ENCODE measurements at places on chromosomes 4 and X. TPM values are rescaled to one million over a fixed set of nuclear protein-coding genes. Genes with fewer than 3 reads are reported as not detected.

Gene XPNPEP2
- total RNA-seq = 4.2 TPM

GRCh38 chr4:184019667-184020623 is 114.8 kb downstream of the STOX2 start:
- H3K27me3 ChIP-seq = no peaks in the 10 kb centered on the region
- peak overlapping the region; percentile 9 for H3K4me3 ChIP-seq
- H3K36me3 ChIP-seq = no peaks in the 10 kb centered on the region
- DNase-seq = peak; percentile 30
- H3K4me1 ChIP-seq = peaks cover 3% of the 10 kb centered on the region

DNA sequence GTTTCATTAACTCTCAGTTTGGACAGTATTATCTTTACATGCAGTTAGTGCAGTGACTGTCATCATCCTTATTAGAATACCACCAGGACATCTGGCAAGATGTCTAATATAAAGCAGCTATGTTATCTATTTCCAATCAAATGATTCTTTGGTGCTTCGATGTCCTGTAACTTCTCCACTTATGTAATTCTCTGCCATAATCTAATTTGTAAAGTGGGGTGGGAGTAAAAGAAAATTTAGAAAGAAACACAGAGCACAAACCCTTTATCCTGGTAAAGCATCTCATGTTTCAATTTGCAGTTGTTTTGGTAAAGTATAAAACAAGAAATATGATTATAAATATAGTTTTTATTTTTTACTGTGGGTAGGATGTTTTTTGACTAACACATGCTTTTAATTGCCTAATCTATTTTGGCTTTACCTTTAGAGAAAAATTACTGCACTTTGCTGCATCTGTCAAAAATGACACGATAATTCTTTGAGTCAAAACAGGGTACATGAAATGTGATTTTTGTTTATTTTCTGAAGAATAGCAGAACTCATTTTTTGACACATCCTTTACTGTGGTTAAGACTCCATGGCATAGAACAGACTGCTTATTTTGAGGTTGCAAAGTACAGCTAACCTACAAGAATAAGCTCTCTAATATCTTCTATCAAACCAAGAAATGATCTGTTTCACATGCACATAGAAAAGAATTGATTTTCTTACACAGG is 382.9 kb downstream of the RPA4 start:
- H3K36me3 ChIP-seq = no peaks in the 10 kb centered on the region
- no peak overlapping the region for H3K4me3 ChIP-seq
- no peaks in the 10 kb centered on the region for H3K27me3 ChIP-seq
- H3K27ac ChIP-seq = no peak overlapping the region

DNA sequence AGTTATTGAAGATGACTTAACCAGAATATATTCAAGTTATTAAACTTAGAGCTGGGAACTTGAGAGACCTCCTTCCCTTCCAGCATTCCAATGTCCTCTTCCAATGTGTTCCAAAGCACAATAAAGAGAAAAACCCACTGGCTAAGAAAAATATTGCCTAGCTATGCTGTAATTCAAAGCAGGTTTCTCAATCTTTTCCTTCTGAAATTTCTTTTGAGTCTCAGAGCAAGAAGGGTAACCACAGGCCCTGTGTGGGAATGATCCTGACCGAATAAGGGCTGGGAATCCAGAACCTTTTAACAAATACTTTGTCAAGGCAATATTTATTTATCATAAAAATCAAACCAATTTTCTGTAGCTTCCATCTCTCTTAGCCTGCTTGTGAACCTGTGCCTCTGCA is 150.7 kb upstream of the SFRP2 start:
- DNase-seq = peak; percentile 60
- H3K4me1 ChIP-seq = no peaks in the 10 kb centered on the region
- H3K4me3 ChIP-seq = no peak overlapping the region
- no peaks in the 10 kb centered on the region for H3K36me3 ChIP-seq

GRCh38 chrX:53087388-53087831 is 5.2 kb downstream of the TSPYL2 start:
- H3K4me1 ChIP-seq = peaks cover 13% of the 10 kb centered on the region
- peaks cover 21% of the 10 kb centered on the region for H3K36me3 ChIP-seq
- DNase-seq = no peak
- H3K27me3 ChIP-seq = peaks cover 54% of the 10 kb centered on the region
- H3K4me3 ChIP-seq = no peak overlapping the region

- no peaks in the 10 kb centered on the region for H3K27me3 ChIP-seq
- DNase-seq = no peak
- peaks cover 8% of the 10 kb centered on the region for H3K36me3 ChIP-seq
- H3K4me3 ChIP-seq = no peak overlapping the region
- no peak overlapping the region for H3K27ac ChIP-seq
- H3K4me1 ChIP-seq = peaks cover 36% of the 10 kb centered on the region
Measured at GRCh38 chr4:184451726-184452125, 22.6 kb downstream of the IRF2 start.

DNA sequence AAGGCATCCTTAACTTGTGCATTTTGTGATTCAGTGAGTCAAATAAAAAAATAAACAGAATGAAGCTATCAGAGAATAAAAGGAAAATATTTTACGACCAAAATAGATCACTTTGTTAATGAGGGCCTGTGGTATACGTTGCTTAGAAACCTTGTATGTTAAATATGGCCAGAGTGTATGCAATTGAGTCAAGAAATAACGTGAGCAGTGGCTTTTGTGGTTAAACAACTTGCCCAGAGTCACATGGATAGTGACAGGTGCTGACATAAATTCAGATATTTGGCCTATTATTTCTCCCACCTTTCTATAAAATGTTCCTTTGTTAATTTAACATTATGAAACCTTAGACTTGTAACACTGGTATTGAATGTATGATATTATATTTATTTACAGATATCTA is 393.4 kb downstream of the PABPC4L start:
- no peaks in the 10 kb centered on the region for H3K36me3 ChIP-seq
- H3K4me1 ChIP-seq = no peaks in the 10 kb centered on the region
- no peaks in the 10 kb centered on the region for H3K27me3 ChIP-seq
- no peak overlapping the region for H3K27ac ChIP-seq
- H3K4me3 ChIP-seq = no peak overlapping the region

GRCh38 chrX:103464072-103464773 is 55.1 kb downstream of the RAB40A start:
- no peak overlapping the region for H3K27ac ChIP-seq
- H3K27me3 ChIP-seq = peaks cover 4% of the 10 kb centered on the region
- peak overlapping the region; percentile 16 for H3K4me3 ChIP-seq
- DNase-seq = peak; percentile 38
- no peaks in the 10 kb centered on the region for H3K4me1 ChIP-seq

- no peaks in the 10 kb centered on the region for H3K4me1 ChIP-seq
- no peak overlapping the region for H3K4me3 ChIP-seq
- H3K36me3 ChIP-seq = no peaks in the 10 kb centered on the region
Measured at GRCh38 chrX:24777660-24778059, 83.9 kb downstream of the POLA1 start.

- no peak overlapping the region for H3K4me3 ChIP-seq
- peaks cover 30% of the 10 kb centered on the region for H3K27me3 ChIP-seq
- H3K4me1 ChIP-seq = no peaks in the 10 kb centered on the region
- no peak overlapping the region for H3K27ac ChIP-seq
Measured at GRCh38 chrX:15946783-15947580, 92.4 kb upstream of the AP1S2 start.
